Gastroesophageal sphincter (tissue), 4 donors: ENCODE measurements at places on chromosomes 7 and 10. TPM values are rescaled to one million over a fixed set of nuclear protein-coding genes. Genes with fewer than 3 reads are reported as not detected.

The RBM28 gene
- 27.1 TPM for total RNA-seq

The CLRN3 gene
- total RNA-seq: not detected

The CDK14 gene
- 19.3 TPM for total RNA-seq

The RBP3 gene
- not detected for total RNA-seq

The TSPAN13 gene
- total RNA-seq: 7.3 TPM

The STAMBPL1 gene
- 19.9 TPM for total RNA-seq

The FAM25G gene
- not detected for total RNA-seq

The DLX5 gene
- total RNA-seq: not detected

The FGFBP3 gene
- 0.50 TPM for total RNA-seq

The IKZF1 gene
- 5.0 TPM for total RNA-seq

The PGAM2 gene
- 3.9 TPM for total RNA-seq

The TRPV5 gene
- not detected for total RNA-seq

The PRF1 gene
- 0.96 TPM for total RNA-seq

The ITIH2 gene
- total RNA-seq: not detected

The PAPOLB gene
- total RNA-seq: not detected

The OPN4 gene
- total RNA-seq: not detected

The LARP4B gene
- 34.9 TPM for total RNA-seq

The ARHGAP22 gene
- 5.8 TPM for total RNA-seq

The GFRA1 gene
- 21.0 TPM for total RNA-seq

The TMEM273 gene
- total RNA-seq: 65.8 TPM

The TAS2R40 gene
- not detected for total RNA-seq

The TEX47 gene
- not detected for total RNA-seq

The TMEM178B gene
- total RNA-seq: 1.2 TPM

The LRGUK gene
- total RNA-seq: 0.94 TPM

The ZNF438 gene
- total RNA-seq: 13.5 TPM

The ABCB1 gene
- total RNA-seq: 10.5 TPM
